NCI-H460 (cell line): ENCODE measurements at places on chromosomes 3 and 15. TPM values are rescaled to one million over a fixed set of nuclear protein-coding genes. Genes with fewer than 3 reads are reported as not detected.

GRCh38 chr3:67854663-67855062 is 200.3 kb upstream of the SUCLG2 start:
- DNase-seq, result no peak

- no peak for DNase-seq
These were observed 540.2 kb downstream of the NAALADL2 start for GRCh38 chr3:175399156-175399840.

ACKR4 gene
- total RNA-seq, result 0.07 TPM in 1 of 2 replicates, not detected in the other

ACSBG1 gene
- 0.02 TPM in 1 of 2 replicates, not detected in the other for total RNA-seq

- no peak for DNase-seq
These were observed 204.9 kb downstream of the CADPS start for GRCh38 chr3:62670351-62670750.

DNA sequence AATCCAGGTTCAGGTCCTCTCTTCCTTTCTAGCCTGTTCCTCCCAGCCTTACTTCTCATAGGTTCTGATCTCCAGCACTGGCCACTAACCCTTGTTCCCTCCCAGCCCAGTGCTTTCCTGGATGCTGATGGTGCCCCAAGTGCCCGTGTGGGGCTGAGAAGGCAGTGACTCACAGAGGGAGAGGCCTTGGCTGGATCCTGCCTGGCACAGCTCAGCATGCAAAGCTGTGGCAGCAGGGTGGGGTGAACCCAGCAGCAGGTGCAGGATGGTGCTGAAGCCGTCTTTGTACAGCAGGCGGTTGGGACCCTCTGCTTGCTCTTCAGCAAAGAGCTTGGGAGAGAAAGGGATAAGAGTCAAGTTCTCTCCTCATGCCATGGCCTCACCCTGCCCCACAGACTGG is 7.6 kb downstream of the LPCAT4 start:
- DNase-seq, result no peak

ACTRT3 gene
- 0.26 and 0.67 TPM in 2 replicates for total RNA-seq

- no peak for DNase-seq
These were observed 81.9 kb upstream of the HES1 start for GRCh38 chr3:194054016-194054415.

DCBLD2 gene
- 54.0 and 54.1 TPM in 2 replicates for total RNA-seq

GRCh38 chr3:50401978-50402595 is 42.8 kb upstream of the TMEM115 start:
- DNase-seq, result no peak

- DNase-seq, result peak; percentile 24
These were observed 500.9 kb downstream of the SOX2 start for GRCh38 chr3:182212479-182213076.

- no peak for DNase-seq
These were observed 33.3 kb downstream of the TFDP2 start for GRCh38 chr3:142115867-142116668.

GRCh38 chr15:80526556-80527340 is 122.6 kb downstream of the ARNT2 start:
- DNase-seq, result no peak
